ENCODE measurements at places on chromosomes 2 and 18.

DNA sequence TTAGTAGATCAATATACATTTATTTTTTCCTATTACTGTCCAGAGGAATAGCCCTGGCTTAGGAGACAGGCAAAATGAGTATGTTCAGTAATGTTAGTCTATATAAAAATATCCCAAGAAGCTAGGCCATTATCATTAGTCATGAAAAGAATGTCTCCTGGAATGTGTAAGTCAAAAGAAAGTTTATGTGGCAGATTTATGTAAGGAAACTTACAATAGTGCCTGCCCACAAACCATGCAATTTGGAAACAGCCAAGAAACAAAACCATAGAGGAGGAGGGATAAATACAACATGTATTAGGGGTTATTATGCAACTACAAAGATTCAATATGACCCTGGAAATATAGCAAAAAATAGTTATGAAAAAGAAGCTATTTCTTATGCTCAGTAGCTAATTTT lies 96.3 kb downstream of the NOL4 start:
- DNase-seq = no peak

- no peak for DNase-seq
Measured at GRCh38 chr2:70011786-70012185, 50.4 kb upstream of the ASPRV1 start.

GRCh38 chr2:205283736-205284270 lies 398.5 kb upstream of the NRP2 start:
- DNase-seq = no peak

DNA sequence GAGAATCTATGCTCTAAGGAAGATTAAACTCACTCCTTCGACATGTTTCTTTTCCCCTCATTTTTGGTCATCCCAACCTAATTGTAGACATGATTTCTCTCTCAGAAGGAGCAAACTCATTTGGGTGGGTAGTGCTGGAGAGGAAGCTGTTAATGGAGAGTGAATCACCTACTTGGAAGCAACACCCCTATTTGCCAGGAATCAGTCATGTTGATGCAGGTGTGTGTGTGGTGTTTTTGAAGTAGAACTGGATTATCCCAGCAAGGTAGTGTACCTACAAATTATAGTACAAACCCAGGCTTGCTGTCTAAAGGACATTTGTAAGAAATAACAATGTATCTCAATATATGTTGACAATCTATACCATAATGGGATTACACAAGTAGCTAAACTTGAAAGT lies 186.4 kb downstream of the EPHA4 start:
- no peak for DNase-seq

Data from thoracic aorta (tissue), 2 donors.